Progenitor cell of endocrine pancreas (in vitro differentiated cells): ENCODE measurements at places on chromosomes 1 and 21. TPM values are rescaled to one million over a fixed set of nuclear protein-coding genes. Genes with fewer than 3 reads are reported as not detected.

DNA sequence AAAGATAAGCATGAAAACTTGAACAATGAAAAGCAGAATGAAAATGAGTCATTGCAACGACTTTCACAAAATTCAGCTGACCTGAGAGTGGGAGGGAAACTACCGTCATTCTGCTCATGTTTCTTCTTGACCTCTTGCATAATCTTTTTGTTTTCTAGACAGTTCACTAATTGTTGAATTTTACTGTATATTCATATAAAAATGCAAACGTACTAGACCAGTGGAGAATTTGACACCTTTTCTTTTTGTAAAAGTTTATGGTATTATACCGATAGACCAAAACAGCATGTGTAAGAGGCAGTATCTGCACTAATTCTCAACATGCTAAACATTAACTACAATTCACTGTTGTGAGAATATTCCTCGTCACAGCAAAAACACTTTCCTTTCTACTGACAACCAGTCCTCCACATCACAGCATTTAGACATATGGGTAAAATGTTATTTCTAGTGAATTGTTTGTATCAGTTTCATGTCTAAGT, 137.8 kb downstream of the GREM2 start:
- H3K27ac ChIP-seq: no peak overlapping the region
- no peaks in the 10 kb centered on the region for H3K27me3 ChIP-seq
- H3K4me3 ChIP-seq: no peak overlapping the region
- H3K36me3 ChIP-seq: no peaks in the 10 kb centered on the region

DNA sequence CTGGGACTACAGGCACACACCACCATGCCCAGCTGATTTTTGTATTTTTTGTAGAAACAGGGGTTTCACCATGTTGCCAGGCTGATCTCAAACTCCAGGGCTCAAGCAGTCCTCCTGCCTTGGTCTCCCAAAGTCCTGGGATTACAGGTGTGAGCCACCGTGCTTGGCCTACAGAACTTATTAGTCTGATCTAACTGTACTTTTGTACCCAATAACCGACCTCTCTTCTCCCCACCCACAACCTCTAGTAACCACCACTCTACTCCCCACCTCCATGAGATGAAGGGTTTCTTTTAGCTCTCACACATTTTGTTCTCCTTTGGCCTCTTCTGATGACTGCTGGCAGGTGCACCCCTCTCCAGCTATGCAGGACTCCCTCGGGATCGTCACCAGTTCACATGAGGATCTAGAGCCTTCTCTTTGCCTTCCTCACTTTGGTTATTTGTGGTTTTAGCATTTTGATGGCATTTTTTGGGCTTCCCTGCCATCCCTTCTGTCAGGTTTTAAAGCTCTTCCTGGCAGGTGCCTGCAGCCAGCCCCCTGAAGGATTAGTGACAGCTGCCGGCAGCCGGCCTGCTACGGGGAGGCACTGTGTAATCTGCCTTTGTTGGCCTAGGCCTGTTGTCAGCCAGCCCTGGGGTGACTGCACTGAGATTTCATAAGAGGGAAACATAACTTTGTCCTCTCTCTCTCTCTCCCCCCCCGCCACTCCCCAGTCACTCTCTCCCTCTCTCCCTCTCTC, 99.8 kb upstream of the ATP1A1 start:
- no peak overlapping the region for H3K27ac ChIP-seq
- no peaks in the 10 kb centered on the region for H3K36me3 ChIP-seq
- H3K27me3 ChIP-seq: peaks cover 3% of the 10 kb centered on the region
- no peak overlapping the region for H3K4me3 ChIP-seq
- DNase-seq: no peak

- no peak for DNase-seq
- peaks cover 5% of the 10 kb centered on the region for H3K4me1 ChIP-seq
- peaks cover 3% of the 10 kb centered on the region for H3K36me3 ChIP-seq
- H3K27me3 ChIP-seq: no peaks in the 10 kb centered on the region
- H3K4me3 ChIP-seq: no peak overlapping the region
These were observed 597.1 kb upstream of the USP24 start for GRCh38 chr1:55812281-55812680.

DNA sequence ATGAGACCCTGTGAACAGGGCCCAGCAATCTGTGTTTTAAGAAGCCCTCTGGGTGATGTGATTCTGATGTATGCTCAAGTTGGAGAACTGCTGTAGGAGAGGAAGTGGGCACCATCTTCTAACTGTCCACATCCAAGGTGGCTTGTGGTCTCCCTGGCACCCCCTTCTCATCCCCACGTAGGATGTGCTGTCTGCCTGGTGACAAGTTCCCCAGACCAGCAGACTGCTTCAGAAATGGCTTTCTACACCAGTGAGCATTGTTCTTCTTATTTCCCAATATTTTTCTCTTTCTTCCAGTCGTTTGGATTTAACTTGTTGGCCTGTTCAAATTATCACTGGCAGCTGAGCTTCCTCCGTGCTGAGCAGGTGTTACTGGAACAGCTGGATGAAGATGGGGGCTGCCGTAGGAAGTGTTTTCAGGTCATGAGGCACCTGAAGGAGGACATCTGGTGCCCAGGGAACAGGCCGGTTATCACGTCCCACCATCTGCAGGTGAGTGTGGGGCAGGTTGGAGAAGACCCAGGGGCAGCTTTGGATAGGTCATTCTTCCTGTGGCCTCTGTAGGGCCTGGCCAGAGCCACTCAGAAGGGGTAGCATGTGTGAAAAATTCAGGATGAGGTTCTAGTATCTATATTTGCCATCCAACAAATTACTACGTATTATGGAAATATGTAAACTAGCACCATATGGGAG, 16.8 kb downstream of the MAB21L3 start:
- no peak for DNase-seq
- H3K27ac ChIP-seq: no peak overlapping the region
- H3K4me3 ChIP-seq: no peak overlapping the region
- peaks cover 28% of the 10 kb centered on the region for H3K4me1 ChIP-seq
- peaks cover 4% of the 10 kb centered on the region for H3K27me3 ChIP-seq
- H3K36me3 ChIP-seq: no peaks in the 10 kb centered on the region

DNA sequence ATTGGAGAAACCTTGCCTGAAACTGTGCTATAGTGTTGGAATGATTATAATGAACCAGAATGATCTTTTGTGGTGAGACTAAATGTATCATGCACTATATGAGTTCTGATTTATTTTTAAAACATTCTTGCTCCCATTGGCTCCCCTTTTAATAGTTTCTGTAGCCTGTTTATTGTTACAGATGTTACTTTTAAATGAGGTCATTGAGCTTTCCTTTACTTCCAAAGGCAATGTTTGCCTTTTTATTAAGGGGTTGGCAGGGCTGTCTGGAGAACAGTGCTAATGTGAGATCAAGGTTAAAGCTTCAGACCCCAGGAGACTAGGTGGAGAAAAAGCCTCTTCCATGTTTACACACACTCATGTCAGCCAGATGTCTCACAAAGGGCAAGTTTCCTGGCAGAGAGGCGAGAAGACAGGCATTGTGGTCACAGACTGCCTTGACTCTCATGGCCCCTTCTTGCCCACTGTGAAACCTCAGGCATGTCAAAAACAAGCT, 120.6 kb upstream of the RAVER2 start:
- no peaks in the 10 kb centered on the region for H3K27me3 ChIP-seq
- H3K4me1 ChIP-seq: peaks cover 6% of the 10 kb centered on the region
- H3K36me3 ChIP-seq: peaks cover 4% of the 10 kb centered on the region
- no peak for DNase-seq
- H3K27ac ChIP-seq: peak overlapping the region; percentile 6

GRCh38 chr1:116720364-116721038, 33.7 kb upstream of the CD2 start:
- no peaks in the 10 kb centered on the region for H3K27me3 ChIP-seq
- H3K4me1 ChIP-seq: no peaks in the 10 kb centered on the region
- no peak overlapping the region for H3K4me3 ChIP-seq
- no peak for DNase-seq
- no peak overlapping the region for H3K27ac ChIP-seq

DNA sequence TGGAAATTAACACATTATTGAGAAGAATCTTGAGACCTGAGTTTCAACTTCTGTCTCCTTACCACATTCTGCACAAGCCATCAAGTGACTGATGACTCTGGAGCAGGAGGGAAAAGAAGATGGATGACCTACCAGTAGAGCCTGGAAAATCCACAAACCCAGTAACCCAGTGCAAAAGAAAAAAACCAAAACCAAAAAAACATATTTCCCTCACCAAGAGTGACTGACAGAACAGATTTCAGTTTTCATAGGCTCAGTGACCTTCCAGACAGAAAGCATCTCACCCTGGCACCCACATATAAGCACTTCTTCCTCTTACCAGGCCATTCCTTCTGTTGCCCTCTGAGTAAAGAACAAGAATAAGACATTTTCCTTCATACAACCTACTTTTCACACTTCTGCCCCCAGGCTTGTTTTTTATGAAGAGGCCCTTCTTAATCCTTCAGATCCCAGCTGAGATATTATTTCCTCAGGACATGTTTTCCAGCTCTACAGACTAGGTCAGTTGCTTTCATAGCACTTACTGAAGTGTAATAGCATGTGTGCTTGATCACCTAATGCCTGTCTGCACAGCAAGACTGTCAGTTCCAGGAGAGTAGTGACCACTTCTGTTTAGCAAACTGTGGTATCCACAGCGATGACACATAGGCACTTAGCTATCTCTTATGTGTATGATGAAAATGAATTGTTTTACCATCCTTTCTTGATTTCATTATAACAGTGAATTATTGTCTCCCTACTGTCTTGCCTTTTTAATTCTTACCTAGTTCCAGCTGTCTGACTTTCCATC, 4.0 kb downstream of the TSACC start:
- peaks cover 14% of the 10 kb centered on the region for H3K4me1 ChIP-seq
- H3K27me3 ChIP-seq: peaks cover 2% of the 10 kb centered on the region
- DNase-seq: no peak
- H3K4me3 ChIP-seq: no peak overlapping the region
- H3K27ac ChIP-seq: peak overlapping the region; percentile 67

DNA sequence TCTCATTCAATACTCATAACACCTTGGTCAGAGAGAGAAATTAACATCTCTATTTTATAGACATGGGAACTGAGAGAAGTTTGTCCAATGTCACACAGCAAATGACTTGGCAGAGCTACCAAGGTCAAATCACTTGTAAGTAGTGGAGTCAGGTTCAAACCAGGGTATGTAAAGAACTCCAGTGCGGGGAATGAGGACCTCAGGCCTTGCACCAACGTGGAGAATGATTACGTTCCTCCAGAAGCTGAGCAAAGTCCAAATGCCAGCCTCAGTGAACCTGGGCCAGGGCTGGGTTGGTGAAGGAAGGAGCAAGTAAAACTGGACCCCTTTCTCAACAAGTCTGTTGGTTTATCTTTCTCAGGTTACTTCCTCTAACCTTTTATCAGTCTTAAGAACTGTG, 1.8 kb upstream of the CSF1 start:
- H3K27ac ChIP-seq: no peak overlapping the region
- peaks cover 4% of the 10 kb centered on the region for H3K4me1 ChIP-seq
- H3K36me3 ChIP-seq: no peaks in the 10 kb centered on the region
- peaks cover 75% of the 10 kb centered on the region for H3K27me3 ChIP-seq
- DNase-seq: no peak

Gene GJA4
- 42.2 and 48.0 TPM in 2 replicates for total RNA-seq

Gene UBE2J2
- total RNA-seq: 67.0 and 73.6 TPM in 2 replicates

Gene SLC30A2
- 0.13 and 0.17 TPM in 2 replicates for total RNA-seq

Gene TRAF3IP3
- not detected in 2 replicates for total RNA-seq

Gene S100A7
- total RNA-seq: not detected in 2 replicates

Gene AIM2
- total RNA-seq: 2.0 and 2.1 TPM in 2 replicates
